ENCODE measurements at places on chromosomes 2 and 18.
A peak's percentile ranks its signal among the peaks of the same experiment; 100 is the strongest.

- peak; percentile 47 for DNase-seq
Measured at GRCh38 chr2:170930131-170930990, 1.3 kb downstream of the GORASP2 start.

GRCh38 chr2:38262069-38262871 is 114.8 kb downstream of the ATL2 start:
- DNase-seq, result peak; percentile 14

GRCh38 chr18:68665628-68666027 is 49.3 kb downstream of the TMX3 start:
- no peak for DNase-seq

- DNase-seq, result no peak
Measured at GRCh38 chr2:209762563-209762962, 9.1 kb upstream of the UNC80 start.
